ENCODE measurements at places on chromosomes 6 and 20.

- no peaks in the 10 kb centered on the region for H3K27me3 ChIP-seq
- no peaks in the 10 kb centered on the region for H3K4me1 ChIP-seq
- H3K36me3 ChIP-seq = no peaks in the 10 kb centered on the region
- H3K4me3 ChIP-seq = no peak overlapping the region
These were observed 35.3 kb upstream of the CDKN1A start for GRCh38 chr6:36642913-36643817.

DNA sequence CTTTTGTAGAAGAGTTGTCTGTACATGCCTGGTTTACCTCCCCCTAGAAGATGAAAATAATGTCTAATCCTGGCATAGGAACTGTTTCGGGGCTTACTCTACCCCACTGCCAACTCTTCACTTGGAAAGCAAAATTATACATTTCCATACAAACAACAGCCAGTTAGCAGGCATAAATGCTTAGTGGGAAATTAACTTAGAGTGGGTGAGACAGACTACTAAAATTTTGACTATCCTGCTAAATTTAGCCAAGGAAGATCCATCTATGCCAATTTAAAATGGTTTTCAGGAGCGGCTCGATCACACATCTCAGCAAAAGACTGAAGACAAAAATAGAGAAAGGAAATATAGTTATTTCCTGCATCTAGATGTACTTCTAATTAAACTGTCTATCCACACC, 221.2 kb downstream of the TPBG start:
- no peak for DNase-seq
- H3K4me3 ChIP-seq = no peak overlapping the region
- no peaks in the 10 kb centered on the region for H3K4me1 ChIP-seq
- no peak overlapping the region for H3K27ac ChIP-seq

DNA sequence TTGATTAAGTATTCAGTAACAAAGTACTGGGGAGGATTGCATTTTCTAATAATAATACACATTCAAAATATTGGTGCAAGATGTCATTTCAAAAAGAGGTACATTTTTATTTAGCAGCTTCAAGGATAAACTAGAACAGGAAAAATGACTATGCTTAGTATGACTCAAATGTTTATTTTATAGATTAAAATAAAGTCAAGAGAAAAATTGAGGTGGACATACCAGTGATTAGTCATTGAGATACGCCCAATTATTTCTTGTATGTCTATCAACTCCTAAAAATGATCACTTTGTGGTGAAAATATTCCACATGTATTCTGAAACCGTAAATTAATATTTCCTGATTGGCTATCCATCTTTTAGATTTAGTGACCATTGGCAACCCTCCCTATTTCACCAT, 96.7 kb downstream of the PHF3 start:
- no peaks in the 10 kb centered on the region for H3K36me3 ChIP-seq
- DNase-seq = no peak
- H3K4me1 ChIP-seq = no peaks in the 10 kb centered on the region

GRCh38 chr6:47922391-47922790, 140.6 kb downstream of the OPN5 start:
- no peaks in the 10 kb centered on the region for H3K36me3 ChIP-seq
- H3K27me3 ChIP-seq = no peaks in the 10 kb centered on the region
- no peaks in the 10 kb centered on the region for H3K4me1 ChIP-seq
- no peak overlapping the region for H3K27ac ChIP-seq
- H3K4me3 ChIP-seq = no peak overlapping the region
- no peak for DNase-seq

GRCh38 chr20:25486377-25486776, 78.9 kb downstream of the GINS1 start:
- peak; percentile 97 for DNase-seq
- peak overlapping the region; percentile 81 for H3K27ac ChIP-seq
- H3K36me3 ChIP-seq = peaks cover 36% of the 10 kb centered on the region
- H3K27me3 ChIP-seq = no peaks in the 10 kb centered on the region

DNA sequence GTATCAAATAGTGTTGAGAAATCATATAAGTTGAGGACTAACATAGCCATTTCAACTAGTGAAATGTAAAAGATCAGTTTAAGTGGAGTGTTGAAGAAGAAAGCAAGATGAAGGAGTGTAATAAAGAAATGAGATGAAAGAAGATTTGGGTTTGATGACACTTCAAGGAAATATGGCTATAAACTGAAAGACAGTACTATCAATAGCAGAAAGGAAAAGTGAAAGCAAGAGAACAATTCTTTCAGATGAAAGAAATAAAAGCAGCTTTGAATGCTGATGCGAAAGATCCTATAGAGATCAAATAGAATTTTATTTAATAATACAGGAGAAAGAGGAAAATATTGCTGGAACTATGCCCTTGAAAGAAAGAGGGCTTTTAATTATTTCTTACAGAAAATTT, 92.8 kb upstream of the PRSS16 start:
- H3K4me3 ChIP-seq = 0 out of 2 replicates have a peak overlapping the region, but pooled peaks have one; percentile 4
- DNase-seq = no peak

DNA sequence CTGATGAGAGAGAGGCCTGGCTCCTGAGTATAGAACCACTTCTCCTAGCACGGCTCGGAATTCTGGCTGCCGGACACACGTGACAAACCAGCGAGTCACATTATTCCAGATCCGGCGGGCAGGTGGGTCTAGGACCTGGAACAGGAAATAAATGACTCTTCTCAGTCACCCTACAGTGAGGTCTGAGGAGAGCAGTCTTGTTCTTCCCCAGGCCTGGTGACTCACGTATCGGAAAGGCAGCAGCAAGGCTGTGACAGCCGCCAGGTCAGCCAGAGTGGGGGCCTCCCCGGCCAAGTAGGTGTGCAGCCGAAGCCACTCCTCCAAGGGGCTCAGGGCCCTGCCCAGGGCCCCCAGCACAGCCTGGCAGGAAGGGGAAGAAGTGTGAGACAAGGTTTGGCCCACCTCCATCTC, 2.8 kb downstream of the VARS1 start:
- H3K27me3 ChIP-seq = no peaks in the 10 kb centered on the region
- H3K4me1 ChIP-seq = peaks cover 40% of the 10 kb centered on the region
- no peak overlapping the region for H3K4me3 ChIP-seq

DNA sequence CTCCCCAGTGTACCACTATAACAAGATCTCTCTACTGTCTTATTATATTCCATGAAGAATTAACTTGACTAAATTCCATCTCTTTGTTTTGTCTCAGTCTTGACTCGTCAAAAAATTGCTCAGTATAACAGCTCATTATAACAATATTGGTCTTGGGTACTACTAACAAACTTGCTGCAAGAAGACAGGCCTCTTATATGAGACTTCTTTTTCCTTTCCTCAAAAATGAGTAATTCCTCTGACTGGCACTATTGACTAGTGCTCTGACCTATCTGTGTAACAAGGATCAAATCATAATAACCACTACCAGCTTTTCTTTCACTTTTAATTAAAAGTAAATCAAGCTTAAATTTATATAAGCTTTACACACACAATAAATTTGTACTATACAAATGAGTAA, 91.3 kb upstream of the THEMIS start:
- no peaks in the 10 kb centered on the region for H3K27me3 ChIP-seq
- H3K27ac ChIP-seq = no peak overlapping the region
- DNase-seq = no peak
- no peak overlapping the region for H3K4me3 ChIP-seq
- H3K36me3 ChIP-seq = no peaks in the 10 kb centered on the region

DNA sequence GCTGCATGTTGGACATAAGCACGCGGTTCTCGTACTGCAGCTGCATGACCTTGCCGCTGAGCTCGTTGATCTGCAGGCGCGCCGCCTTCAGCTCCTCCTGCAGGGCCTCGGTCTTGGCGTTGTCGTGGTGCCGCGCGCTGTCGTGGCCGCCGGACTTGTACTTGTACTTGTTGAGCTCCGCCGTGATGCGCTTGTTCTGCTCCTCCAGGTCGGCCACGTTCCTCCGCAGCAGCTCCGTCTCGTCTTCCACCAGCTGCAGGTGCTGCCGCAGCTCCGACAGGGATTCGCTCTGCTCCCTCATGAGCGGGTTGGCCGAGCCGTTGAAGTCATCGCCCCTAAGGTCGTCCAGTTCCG, 16.6 kb upstream of the KIAA0408 start:
- H3K27ac ChIP-seq = no peak overlapping the region
- no peak for DNase-seq
- H3K36me3 ChIP-seq = 0 out of 2 replicates have a peak, but pooled peaks cover 4% of the 10 kb centered on the region

DNA sequence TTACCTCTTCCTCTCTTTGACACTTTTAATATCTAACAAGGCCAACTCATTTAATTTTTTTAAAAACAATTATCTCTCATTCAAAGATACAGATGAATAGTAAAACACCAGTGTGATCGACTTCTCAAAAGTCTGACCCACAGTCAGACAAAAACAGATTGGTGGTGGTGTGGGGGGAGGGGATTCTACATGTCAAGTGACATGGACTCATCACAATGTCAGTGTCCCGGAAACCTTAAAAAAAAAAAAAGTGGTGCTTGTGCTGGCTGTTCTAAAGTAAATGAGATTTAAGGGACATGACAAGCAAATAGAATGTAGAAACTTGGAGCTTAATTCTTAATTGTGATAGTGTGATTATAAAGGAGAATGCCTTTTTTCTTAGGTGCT, 16.3 kb upstream of the RFPL4B start:
- no peak overlapping the region for H3K27ac ChIP-seq
- no peaks in the 10 kb centered on the region for H3K36me3 ChIP-seq
- DNase-seq = no peak
- no peaks in the 10 kb centered on the region for H3K27me3 ChIP-seq

- H3K27me3 ChIP-seq = peaks cover 11% of the 10 kb centered on the region
- no peaks in the 10 kb centered on the region for H3K36me3 ChIP-seq
- H3K4me1 ChIP-seq = peaks cover 46% of the 10 kb centered on the region
- H3K27ac ChIP-seq = peak overlapping the region; percentile 99
- H3K4me3 ChIP-seq = peak overlapping the region; percentile 87
These were observed 637 bp upstream of the HIVEP2 start for GRCh38 chr6:142945446-142946180.

DNA sequence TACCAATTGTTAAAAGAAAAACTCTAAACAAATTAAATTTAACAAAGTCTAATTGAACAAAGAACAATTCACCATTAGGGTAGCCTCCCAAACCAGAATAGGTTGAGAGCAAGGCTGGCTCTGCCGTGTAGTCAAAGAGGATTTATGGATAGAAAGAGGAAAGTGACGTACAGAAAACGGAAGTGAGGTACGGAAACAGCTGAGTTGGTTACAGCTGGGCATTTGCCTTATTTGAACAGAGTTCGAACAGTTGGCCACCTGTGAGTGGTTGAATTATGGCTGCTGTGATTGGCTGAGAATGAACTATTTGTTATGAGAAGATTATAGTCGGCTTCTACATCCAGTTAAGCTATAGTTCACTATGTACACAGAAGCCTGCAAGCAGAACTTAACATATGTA, 18.5 kb upstream of the ISM1 start:
- no peak overlapping the region for H3K27ac ChIP-seq
- DNase-seq = no peak
- H3K4me3 ChIP-seq = no peak overlapping the region
- H3K27me3 ChIP-seq = no peaks in the 10 kb centered on the region
- H3K36me3 ChIP-seq = no peaks in the 10 kb centered on the region
- H3K4me1 ChIP-seq = peaks cover 12% of the 10 kb centered on the region

DNA sequence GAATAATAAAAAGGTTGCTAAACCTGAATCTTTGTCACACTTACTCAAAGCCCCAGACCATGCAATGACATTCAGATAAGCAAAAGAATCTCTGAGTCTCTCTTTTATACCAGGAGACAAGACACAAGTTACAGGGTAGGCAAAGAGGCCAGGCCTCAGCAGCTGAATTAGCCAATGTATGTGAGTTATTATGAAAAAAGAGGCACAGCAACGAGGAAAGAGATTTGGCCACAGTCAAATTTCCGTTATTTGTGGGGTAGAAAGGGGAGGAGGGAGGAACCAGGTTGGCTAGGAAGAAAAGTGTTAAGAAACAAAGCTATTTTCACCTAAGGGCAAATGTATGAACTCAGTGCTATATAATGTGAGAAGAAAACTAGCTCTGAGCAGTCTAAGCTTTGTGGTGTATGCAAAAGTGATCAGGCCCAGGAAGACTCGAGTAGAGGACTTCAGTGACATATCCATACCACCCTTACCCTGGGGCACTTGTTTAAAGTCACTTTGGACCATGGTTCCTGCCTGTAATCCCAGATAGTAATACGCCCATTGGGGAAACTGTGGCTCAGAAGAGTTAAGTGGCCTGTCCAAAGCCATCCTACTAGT, 19.1 kb downstream of the IPCEF1 start:
- H3K36me3 ChIP-seq = no peaks in the 10 kb centered on the region
- H3K4me3 ChIP-seq = no peak overlapping the region
- DNase-seq = no peak
- no peaks in the 10 kb centered on the region for H3K27me3 ChIP-seq

GRCh38 chr20:496126-496696, 33.9 kb upstream of the TBC1D20 start:
- no peak overlapping the region for H3K27ac ChIP-seq
- no peaks in the 10 kb centered on the region for H3K27me3 ChIP-seq
- DNase-seq = no peak
- peaks cover 90% of the 10 kb centered on the region for H3K36me3 ChIP-seq

DNA sequence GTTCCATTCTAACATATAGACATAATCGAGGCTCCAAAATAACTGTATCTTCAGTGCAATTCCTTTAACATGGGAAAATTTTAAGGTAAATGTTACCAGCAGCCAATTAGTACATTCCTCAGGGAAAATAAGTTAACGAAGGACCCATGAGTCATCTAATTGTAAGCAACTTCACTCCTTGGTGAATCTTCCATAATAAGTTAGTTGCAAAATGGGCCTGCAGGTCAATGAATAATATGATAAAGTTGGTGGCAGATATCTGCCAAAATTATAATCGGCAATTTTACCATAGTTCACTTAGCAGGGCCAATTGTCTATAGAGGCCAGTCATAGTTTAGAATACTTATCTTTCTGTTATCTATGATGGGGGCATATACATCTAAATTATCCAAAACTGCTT, 42.3 kb downstream of the QRSL1 start:
- no peak for DNase-seq
- H3K27ac ChIP-seq = no peak overlapping the region
- no peaks in the 10 kb centered on the region for H3K27me3 ChIP-seq
- H3K4me3 ChIP-seq = no peak overlapping the region
- no peaks in the 10 kb centered on the region for H3K36me3 ChIP-seq

DNA sequence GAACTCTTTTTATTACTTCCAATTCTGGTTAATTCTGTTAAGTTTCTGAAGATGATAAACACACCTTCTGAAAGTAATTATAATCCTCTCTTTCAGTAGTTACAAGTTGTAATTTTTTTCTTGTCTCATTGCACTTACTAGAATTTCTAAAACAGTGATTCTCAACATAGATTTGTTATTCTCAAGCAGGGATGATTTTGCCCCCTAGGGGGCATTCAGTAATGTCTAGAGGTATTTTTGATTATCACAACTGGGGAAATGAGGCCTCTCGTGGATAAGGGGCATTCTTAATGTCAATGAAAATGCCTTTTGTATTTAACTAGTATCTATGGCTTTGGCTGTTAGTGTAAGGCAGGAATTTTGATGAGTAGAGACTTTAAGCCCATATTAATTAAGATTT, 39.4 kb upstream of the MAFB start:
- no peak for DNase-seq
- no peak overlapping the region for H3K27ac ChIP-seq
- no peaks in the 10 kb centered on the region for H3K4me1 ChIP-seq
- H3K36me3 ChIP-seq = no peaks in the 10 kb centered on the region
- no peak overlapping the region for H3K4me3 ChIP-seq

DNA sequence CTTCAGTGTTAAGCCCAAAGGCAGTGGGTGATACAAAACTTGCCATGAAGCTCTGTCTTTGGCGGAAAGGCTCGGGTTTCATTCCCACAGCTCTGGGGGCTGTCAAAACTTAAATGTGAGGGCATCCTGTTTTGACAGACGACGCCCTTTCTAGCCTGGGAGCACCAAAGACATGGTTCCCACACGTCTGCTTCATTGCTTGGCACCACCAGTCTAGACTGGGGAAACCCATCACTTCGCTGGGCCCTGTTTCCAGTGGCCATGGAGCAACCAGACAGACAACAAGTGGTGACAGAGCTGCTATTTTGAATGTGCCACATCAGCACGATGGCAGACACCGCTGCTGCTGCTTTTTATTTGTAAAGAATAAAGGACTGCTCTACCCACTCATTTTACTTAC, 127.5 kb downstream of the SASH1 start:
- no peaks in the 10 kb centered on the region for H3K36me3 ChIP-seq
- no peak overlapping the region for H3K27ac ChIP-seq
- H3K4me1 ChIP-seq = no peaks in the 10 kb centered on the region

Data from DND-41 (cell line).